ENCODE measurements at places on chromosomes 13 and 19.

DNA sequence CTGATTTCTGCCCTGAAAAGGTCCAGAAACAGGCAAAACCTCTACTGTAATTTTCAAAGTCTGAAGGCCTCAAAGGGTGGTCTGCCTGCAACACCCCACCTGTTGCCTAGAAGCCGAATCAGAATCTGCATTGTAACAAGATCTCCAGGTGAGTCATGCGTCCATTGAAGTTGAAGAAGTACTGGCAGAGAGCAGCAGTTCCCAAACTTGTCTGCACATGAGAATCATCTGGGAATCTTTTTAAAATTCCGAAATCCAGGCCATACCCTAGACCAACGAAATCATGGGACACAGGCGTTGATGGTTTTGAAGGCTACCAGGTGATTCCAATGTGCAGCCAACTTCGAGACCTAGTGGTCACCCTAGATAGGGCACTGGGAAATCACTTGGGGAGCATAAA is 16.0 kb upstream of the CLN5 start:
- DNase-seq, result no peak

GRCh38 chr19:8320564-8321066 is 560 bp downstream of the NDUFA7 start:
- peak; percentile 59 for DNase-seq

DNA sequence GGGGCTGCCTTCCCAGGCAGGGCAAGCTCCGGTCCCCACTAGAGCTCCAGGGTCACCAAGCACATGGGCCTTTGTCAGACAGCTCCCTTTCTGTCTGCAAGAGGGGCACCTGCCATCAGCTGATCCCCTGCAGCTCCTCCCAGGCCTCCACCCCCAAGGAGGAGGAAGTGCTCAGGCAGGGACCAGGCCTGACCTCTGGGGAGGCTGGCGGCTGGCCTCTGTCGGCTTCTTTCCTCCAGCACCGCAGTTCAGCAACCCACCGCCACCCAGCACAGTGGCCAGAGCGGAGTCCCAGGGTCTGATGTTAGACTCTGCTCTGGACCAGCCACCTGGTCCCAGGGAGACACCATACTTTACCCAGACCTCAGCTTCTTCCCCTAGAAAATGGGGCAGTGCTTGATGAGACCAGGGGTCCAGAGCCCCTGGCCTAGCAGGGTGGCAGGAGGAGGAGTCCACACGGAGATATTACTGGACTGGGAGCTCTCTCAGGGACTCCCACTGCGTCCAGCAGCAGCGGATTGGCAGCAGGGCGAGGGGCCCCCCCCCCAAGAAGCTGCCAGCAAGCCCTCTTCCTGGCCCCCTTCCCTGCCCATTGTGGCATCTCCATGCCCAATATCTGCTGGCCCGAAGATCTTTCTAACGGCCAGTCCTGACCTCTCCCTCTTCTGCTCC is 24.1 kb downstream of the NKPD1 start:
- DNase-seq, result no peak

DNA sequence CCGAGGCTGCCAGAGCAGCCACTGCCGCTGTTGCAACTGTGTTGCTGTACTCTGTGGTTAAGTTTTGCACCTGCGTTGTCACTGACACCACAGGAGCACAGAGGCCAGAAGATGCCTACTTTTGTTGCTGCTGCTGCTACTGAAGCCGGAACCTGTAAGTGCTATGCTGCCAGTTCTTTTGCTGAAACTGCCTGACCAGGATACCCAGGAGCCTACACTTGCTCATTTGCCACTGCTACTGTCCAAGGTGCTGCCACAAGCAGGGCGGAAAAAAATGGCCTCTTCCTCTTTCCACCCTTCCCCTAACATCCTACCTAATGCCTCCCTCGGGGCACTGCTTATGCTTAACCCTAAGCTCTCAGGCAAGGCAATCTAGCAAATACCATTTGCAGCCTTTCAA is 29.0 kb upstream of the NBEA start:
- no peak for DNase-seq

GRCh38 chr13:93244141-93244917 is 17.7 kb downstream of the GPC6 start:
- no peak for DNase-seq

DNA sequence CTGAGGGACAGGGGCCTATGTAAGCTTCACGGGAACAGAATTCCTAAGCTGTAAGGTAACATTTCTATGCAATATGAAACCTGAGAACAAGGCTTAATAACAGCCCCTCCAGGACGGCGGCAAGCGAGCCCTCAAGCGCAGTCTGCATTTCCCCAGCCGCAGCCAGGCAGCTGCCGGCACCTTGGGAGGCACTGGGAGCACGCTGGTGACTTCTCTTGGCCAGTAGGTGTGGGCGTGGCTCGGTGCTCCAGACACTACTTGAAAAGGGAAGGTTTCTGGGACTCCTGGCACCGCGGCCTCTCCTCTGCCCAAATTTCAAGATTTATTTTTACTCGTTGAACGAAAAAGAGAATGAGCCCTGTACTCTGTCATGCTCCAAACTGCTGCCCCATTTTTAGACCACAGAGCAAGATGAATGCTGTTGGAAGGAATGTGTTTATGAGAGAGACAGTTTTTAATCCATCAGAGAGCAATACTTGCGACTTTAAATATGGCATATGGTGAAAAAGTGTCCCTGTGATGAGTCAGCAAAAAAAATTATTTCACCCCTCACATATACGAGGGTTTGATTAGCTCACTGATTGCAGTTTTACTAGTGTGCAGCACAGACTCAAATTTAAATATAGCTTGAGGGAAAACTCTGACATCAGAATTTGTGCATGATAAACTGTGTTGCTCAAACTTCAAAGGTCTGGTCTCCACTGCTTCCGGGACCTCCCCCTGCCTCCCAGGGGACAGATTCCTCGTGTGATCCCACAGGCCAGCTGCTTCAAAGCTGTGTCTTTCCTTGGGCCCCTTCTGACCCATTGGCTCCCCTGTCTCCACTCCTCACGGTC is 81.2 kb downstream of the COL4A2 start:
- DNase-seq, result no peak

- peak; percentile 48 for DNase-seq
Observed at GRCh38 chr19:33235996-33236350, 10.3 kb upstream of the SLC7A10 start.

- DNase-seq, result no peak
Observed at GRCh38 chr13:27634231-27634630, 12.5 kb downstream of the POLR1D start.

DNA sequence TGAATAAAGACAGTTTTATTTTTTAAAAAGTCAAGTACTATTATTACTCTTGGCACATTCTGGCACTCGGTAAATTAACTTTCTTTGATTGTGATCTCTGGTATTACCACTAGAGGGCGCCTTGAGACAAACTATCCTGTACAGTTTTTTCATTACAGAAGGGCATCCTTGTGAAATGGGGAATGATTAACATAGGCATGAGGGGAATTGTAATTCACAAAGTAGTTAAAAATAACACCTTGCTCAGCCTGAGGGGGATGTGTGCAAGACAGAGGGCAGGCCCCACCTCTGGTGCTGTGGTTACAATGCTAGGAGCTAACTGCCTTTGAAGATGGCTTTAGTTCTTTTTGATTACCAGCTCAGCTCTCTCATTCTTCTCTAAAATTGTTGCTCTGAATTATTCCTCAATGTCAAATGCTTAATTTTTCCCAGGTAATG is 24.2 kb upstream of the C1QTNF9B start:
- no peak for DNase-seq

GRCh38 chr13:24192057-24192810 is 31.7 kb downstream of the SPATA13 start:
- DNase-seq, result no peak

- DNase-seq, result no peak
Observed at GRCh38 chr19:49390929-49391359, 2.9 kb downstream of the KASH5 start.

GRCh38 chr13:109271555-109272541 is 514.5 kb downstream of the IRS2 start:
- no peak for DNase-seq

GRCh38 chr13:56457535-56458190 is 683.1 kb upstream of the PRR20A start:
- no peak for DNase-seq

DNA sequence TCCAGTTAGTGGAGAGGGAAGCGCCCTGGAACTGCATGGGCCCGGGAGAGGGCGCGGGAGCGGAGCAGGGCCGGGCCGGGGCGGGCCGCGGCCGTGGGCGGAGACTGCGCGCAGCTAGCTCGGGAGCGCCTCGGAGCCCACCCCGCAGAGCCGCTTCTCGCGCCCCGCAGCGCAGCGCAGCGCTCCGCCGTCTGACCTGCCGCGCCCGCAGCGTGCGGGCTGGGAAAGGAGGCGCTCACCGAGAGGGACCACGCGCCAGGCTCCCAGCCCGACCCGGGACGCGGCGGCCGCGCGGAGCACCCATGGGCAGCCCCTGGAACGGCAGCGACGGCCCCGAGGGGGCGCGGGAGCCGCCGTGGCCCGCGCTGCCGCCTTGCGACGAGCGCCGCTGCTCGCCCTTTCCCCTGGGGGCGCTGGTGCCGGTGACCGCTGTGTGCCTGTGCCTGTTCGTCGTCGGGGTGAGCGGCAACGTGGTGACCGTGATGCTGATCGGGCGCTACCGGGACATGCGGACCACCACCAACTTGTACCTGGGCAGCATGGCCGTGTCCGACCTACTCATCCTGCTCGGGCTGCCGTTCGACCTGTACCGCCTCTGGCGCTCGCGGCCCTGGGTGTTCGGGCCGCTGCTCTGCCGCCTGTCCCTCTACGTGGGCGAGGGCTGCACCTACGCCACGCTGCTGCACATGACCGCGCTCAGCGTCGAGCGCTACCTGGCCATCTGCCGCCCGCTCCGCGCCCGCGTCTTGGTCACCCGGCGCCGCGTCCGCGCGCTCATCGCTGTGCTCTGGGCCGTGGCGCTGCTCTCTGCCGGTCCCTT is at the start of gene MLNR:
MLNR (plus strand) TSS at position 303 of the 820 bp plus-strand sequence; CDS start at position 303, 0 bp downstream.
- DNase-seq, result no peak

- no peak for DNase-seq
Observed at GRCh38 chr13:37068962-37069361, 9.5 kb upstream of the SUPT20H start.

- DNase-seq, result peak; percentile 89
Observed at GRCh38 chr19:1445185-1445931, 4.6 kb upstream of the APC2 start.

- no peak for DNase-seq
Observed at GRCh38 chr13:99257291-99257690, 888 bp downstream of the GPR18 start.

GRCh38 chr13:43354153-43354945 is 331.0 kb downstream of the DNAJC15 start:
- DNase-seq, result no peak

DNA sequence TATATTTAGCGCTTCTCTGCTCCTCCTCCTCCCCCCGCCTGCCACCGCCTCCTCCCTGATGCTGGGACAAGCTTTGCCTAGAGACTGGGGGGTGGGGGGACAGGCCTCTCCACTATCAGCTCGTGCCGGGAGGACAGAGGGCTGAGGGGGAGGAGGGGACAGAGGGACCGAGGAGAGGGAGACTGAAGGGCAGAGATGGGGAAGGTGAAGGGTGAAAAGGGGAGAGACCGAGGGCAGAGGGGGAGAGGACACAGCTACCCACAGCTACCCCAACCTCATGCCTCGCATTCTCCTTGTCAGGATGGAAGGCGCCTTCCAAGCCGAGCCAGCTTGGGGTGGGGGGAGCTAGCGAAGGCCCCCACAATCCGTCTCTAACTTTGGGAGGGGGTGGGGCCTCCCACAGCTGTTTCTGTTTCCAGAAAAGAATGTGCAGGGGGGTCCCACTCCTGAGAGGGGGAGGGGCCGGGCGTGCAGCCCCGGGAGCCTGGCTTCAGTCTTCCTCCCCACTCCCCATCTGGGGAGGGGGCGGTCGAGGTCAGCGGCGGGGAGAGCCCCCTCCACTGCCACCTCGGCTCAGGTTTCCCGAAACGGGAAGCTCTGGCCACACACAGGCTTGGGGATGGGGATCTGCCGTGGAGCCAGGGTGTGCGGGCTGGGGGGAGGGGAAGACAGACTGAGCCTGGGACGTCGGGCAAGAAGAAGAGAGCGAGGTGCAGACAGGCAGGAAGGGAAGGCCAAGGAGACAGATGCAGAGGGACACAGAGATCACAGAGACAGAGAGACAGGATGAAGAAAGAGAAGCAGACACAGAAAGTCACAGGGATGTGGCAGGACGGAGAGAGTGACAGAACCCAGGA is 1.6 kb downstream of the DACT3 start:
- DNase-seq, result no peak

DNA sequence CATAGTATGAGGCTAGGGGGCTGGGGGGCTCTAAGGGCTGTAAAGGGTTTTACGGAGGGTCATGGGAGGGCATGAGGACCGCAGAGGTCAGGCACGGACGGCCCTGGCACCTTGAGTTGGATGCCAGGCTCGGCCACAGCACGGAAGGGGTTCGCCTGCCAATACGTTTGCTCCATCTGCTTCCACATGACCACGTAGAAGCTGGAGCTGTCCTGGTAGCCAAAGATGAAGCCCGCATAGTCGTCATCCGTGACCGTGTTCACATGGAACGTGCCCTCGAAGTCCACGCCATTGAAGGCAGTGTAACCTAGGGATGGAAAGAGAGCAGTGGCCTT is 6.4 kb downstream of the COMP start:
- DNase-seq, result no peak

- no peak for DNase-seq
Observed at GRCh38 chr19:14843578-14843977, 5.1 kb downstream of the OR7A10 start.

- DNase-seq, result no peak
Observed at GRCh38 chr13:67094078-67094477, 136.1 kb downstream of the PCDH9 start.

DNA sequence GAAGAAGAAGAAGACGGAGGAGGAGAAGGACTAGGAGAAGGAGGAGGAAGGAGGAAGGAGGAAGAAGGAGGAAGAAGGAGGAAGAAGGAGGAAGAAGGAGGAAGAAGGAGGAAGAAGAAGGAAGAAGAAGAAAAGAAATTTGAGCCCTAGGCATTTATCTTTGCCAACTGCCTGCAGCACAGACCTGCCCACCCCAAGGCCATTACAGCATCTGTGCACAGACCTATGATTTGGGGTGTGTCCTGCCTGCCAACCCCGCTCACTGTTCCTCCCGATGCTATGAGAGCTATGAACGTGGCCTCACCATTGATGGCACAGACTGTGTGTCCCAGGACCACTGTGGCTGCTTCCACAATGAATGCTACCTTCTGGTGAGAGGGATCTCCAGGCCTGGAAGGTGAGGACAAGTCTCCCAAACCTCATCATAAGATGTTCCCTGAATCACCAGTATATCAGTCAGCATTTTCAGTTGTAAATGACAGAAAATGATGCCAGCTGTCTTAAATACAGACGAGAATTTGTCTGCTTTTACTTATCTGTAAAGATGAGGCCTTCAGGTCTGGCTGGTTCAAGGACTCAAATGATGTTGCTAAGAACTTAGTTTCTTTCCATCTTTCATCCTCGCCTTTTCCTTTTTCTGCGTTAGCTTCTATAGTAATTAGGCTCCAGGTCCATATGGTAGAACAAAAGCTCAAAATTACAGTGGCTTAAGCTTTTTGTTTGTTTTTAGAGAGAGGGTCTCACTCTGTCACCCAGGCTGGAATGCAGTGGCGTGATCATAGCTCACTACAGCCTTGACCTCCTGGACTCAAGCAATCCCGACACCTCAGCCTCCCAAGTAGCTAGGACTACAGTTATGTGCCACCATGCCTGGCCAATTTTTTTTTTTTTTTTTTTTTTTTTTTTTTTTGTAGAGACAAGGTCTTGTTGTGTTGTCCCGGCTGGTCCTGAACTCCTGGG is 3.9 kb upstream of the SDHAF1 start:
- DNase-seq, result no peak
